ENCODE measurements at places on chromosomes 5 and 9. TPM values are rescaled to one million over a fixed set of nuclear protein-coding genes. Genes with fewer than 3 reads are reported as not detected.

The ADAMTS2 gene
- not detected for total RNA-seq

The BTNL8 gene
- total RNA-seq, result not detected

The GRM6 gene
- not detected for total RNA-seq

DNA sequence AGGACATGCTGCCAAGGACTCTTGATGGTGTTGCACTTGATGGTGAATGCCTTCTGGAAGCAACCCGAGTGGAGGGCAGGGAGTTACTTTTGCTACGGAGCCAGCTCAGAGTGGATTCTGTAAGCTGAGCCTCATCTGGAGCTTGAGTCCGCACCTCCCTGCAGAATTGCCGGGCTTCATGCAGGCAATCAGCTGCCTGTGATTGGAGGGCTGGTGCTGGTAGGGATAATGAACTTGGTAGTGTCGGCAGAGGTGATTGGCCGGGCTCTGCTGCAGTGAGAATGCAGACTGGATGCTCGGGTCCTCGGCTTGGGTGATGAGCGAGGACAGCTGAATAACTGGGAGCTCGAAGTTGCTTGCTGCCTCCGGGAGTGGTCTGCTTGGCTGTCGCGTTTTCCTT lies 23.1 kb downstream of the SLC25A25 start:
- no peak for DNase-seq

The FBP1 gene
- 0.89 TPM for total RNA-seq

- no peak for DNase-seq
Measured at GRCh38 chr5:1390333-1390732, 45.4 kb upstream of the CLPTM1L start.

DNA sequence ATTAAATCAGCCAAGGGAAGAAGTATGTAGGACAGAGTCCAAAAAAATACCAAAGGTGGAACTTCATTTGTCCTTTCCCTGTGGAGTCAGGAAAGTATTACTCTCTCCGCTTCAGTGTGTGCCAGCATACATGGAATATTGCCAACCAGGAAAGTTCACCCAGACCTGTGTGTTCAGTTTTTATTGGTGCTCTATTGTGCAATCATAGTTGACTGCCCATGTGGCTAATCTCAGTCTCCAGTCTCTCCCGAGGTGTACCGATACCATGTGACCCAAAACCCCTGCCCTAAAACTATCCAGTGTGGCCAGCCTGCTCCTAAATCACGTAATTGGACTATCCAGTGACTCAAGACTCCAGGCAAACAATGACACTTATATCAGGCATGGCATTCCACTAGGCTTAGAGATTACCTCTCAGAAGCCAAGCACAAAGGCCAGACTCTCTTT lies 38.8 kb downstream of the NFX1 start:
- DNase-seq, result no peak

DNA sequence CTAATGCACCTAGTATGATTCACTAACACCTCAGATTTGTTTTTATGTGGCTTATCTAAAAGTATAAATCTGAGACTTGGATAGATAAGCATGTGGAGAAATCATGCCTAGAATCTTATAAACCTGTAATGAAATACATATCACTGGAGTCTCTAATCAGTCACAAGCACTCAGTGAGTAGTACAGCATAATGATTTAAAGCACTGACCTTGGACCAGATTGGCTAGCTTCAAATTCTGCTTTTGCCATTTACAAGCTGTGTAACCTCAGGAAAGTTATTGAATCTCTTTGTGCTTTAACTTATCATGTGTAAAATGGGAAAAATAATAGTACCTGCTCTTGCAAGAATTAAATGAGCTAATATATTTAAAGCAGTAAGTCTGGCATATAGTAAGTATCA lies 61.2 kb upstream of the ALDH1A1 start:
- DNase-seq, result no peak

DNA sequence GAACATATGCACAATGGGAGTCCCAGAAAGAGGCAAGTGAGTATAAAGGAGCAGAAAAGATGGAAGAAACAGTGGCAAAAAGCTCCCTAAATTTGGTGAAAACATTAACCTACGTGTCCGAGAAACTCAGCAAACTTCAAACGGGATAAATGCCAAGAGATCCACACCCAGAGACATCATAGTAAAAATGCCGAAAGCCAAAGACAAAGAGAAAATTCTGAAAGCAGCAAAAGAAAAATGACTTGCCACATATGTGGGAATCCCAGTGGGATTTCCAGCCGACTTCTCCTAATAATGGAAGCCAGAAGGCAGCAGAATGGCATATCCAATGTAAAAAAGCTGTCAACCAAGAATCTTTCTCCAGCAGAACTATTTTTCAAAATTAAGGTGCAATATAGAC lies 101.2 kb downstream of the ADAMTS2 start:
- no peak for DNase-seq

DNA sequence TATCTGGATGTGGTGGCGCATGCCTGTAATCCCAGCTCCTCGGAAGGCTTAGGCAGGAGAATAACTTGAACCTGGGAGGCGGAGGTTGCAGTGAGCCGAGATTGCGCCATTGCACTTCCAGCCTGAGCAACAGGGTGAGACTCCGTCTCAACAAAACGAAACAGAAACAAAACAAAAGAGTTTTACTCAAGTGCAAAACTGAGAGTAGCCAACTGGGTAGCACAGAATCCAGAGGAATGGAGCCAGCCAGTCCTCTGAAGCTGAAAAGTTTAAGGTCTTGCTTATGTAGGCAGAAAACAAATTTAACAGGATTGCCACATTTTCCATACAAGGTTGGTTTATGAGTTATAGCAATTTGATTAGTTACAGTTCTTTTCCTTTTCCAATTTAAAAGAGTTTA lies 32.0 kb downstream of the SPIN1 start:
- DNase-seq, result no peak

DNA sequence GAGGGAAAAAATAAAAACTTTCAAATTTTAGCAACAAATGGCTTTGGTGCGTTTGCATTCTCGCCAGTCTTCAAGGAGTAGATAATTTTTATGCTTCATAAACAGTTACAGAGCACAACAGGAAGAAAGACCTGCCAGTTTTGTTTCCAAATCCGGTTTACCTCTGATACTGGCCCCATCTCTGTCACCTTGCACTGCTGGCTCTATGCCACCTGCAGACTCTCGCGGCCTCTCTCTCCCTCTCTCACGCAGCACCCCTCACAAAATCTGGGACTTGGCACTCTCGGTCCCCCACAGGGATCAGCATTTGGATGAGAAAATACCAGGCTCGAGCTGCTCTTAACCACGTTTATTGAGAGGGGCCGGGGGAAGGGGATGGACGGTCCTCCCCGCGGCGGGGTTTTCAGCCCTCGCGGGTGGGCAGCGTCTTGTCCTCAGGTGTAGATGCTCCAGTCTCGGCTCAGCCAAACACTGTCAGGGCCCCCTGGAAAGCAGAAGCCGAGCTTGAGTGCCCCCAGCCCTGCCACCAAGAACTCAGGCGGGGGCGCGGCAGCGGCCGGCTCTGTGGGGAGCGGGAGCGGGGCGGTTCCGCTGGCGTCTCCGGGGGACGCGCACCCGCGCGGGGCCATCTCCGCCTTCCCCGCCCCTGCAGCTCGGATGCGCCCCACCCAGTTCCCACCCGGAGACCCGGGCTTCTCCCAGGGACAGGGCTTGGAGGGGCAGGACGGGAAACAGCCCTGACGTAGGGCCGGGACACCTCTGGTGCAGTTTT lies 1.3 kb downstream of the SCGB3A1 start:
- DNase-seq, result no peak

- DNase-seq, result no peak
Measured at GRCh38 chr5:14850419-14851049, 21.0 kb downstream of the ANKH start.

DNA sequence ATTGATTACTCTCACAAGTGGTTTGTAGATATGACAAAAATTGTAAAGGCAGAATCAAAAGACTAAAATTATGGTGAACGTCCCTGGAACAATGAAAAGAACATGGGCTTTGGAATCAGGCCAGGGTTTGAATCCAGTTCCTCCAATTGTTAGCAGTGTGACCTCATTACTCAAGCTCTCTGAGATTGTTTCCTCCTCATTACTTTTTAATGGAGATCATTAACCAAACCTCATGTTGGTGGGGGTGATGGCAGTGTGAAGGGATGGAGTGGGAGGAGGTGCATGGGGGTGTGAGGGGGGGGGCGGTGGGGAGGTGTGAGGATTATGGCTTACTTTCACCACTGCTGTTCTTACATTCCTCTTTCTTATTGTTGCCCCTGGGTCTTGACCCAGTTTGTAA lies 44.1 kb upstream of the FOXE1 start:
- DNase-seq, result no peak

The GLDC gene
- total RNA-seq, result 0.96 TPM

DNA sequence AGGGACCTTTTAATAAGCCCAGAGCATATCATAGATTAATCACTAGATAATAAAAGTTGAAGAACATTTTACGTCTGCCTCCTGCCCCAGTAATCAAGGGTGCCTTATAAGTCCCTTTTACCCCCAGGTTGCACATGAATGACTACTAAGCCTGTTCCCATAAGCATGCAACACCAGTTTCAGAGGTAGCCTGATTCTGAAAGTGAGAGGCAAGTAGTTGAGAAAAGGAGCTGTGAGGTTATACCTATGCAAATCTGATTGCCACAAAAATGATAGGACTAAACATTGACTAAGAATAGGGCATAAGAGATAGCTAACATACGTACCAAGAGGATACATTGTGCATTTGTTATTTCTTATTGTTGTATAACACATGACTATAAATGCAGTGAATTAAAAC lies 681.9 kb downstream of the ISL1 start:
- no peak for DNase-seq

The MYORG gene
- 4.6 TPM for total RNA-seq

- DNase-seq, result no peak
Measured at GRCh38 chr9:131593936-131594665, 48.8 kb downstream of the PRRT1B start.

The DIRAS2 gene
- not detected for total RNA-seq

The HACD4 gene
- total RNA-seq, result 3.9 TPM

The BTNL9 gene
- 0.41 TPM for total RNA-seq

The GPRIN1 gene
- total RNA-seq, result 4.6 TPM

The RABGAP1 gene
- 44.2 TPM for total RNA-seq

GRCh38 chr5:140024928-140025327 lies 18.2 kb downstream of the NRG2 start:
- no peak for DNase-seq

- DNase-seq, result no peak
Measured at GRCh38 chr5:73592551-73592950, 27.0 kb downstream of the UTP15 start.

The SPAAR gene
- not detected for total RNA-seq

DNA sequence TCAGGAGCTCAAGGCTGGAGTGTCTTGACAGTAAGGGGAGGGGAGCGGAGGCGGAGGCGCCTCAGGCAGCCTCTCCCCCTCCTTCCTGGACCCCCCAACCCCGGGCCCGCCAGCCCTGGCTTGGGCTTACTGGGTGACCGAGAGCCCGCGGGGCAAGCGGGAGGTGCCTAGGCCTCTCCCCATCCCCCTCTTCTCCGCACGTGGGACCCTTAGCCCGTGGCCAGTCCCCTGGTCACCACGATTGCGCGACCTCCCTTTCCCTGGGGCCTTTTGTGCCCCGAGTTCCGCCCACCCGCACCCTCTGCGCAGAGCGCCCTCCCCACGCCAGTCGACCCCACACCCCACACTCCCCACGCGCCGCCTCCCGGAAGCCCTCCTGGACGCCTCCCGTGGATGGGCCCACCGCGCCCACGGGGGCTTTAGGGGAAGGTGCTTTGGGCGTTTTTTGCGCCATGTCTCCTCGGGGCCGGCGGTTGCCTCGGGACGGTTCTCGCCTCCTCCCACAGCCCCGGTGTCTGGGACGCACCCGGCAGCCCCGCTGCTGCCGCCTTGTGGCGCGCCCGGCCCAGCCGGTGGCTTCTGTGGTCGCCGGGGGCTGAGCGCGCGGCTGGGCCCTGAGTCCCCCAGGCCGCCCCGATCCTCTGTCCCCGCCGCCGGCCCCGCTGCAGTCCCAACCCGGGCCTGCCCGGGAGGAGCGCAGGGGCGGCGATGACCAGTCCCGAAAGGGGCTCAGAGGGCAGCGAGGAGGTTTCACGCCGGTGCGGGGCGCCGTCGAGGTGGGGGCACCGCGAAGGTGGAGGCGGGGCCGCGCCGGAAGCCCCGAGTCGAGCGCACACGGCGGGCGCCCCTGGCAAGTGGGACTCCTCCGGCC lies 3.2 kb downstream of the TOR4A start:
- no peak for DNase-seq

DNA sequence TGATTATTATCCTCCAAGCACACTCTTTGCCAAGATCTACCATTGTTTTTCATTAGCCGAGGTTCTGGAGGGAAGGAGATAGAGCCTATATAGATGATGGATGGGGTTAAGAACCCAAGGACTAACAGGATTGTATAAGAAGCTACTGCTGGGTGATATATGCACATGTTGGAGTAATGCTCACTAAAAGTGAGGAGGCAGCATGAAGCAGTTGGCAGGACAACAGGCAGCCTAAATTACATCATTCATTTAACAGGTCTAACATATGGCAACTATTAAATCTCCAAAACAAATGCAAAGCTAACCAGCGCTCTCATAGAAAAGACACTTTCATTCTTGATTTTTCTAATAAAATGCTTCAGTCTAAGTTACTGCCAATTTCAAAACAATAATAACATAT lies 293.2 kb downstream of the EPB41L4A start:
- DNase-seq, result no peak

DNA sequence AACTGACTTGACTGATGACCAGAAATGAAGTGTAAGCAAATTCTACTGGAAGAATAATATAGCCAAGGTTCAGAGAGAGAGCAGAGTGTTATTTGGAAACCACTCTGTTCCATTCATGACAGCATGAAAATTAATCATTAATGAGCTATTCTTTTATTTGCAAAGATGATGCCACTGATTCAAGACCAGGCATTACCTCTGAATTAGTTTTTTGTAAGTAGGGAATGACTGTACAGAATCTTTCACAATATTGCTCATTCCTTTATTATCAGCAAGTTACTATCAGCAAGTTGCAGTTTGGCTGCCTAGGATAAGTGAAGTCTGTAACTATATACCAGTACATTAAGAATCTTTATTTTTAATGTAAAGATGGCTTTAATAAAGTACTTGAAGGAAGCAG lies 75.1 kb upstream of the RGMB start:
- no peak for DNase-seq
